ENCODE measurements at places on chromosomes 7 and 10.

GRCh38 chr10:10865303-10865702 lies 152.4 kb upstream of the CELF2 start:
- DNase-seq: no peak

DNA sequence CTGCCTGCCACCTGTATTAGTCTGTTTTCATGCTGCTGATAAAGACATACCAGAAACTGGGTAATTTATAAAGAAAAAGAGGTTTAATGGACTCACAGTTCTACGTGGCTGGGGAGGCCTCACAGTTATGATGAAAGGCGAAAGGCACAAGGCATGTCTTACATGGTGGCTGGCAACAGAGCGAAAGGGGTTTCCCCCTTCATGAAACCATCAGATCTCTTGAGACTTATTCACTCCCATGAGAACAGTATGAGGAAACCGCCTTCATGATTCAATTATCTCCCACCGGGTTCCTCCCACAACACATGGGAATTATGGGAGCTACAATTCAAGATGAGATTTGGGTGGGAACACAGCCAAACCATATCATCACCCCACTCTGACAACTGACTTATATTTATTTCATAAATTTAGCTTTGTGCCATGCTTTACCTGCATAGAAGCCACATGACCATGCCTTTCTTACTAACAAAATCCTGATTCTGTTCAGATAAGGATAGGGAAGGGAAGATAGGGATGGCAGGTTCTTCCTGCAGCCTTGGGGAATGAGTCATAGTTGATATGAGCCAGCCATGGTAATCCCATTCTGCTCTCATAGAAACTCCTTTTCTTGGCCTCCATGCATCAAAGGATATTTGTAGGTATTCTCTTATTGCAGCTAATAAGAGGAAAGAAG lies 191.3 kb upstream of the AGK start:
- no peak for DNase-seq

GRCh38 chr7:119556436-119556835 lies 716.5 kb upstream of the KCND2 start:
- no peak for DNase-seq

GRCh38 chr7:55786901-55787300 lies 75.7 kb downstream of the SEPTIN14 start:
- DNase-seq: no peak

DNA sequence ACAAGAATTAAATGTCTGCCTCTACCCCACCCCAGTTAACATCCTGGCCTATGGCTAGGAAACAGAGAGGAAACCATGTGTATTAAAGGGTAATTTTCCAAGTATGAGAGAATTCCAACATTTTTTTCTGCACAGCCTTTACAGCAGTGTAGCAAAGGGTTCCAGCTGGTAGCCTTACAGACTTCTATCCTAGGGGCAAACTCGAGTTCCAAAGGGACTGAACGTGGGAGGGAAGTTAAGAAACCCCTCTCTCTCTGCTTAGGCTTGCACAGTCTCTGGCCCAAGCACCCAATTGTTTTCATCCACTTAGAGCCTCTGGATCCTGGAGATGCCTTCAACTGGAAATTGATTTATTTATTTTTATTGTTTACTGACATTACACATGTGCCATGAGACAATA lies 60.3 kb downstream of the SLC16A12 start:
- DNase-seq: no peak

All from fibroblast of skin of right biceps (primary cell).